PC-9 (cell line): ENCODE measurements at places on chromosomes 3 and 15.

- H3K27ac ChIP-seq = no peak overlapping the region
- DNase-seq = peak; percentile 60
- no peak overlapping the region for H3K4me3 ChIP-seq
- H3K36me3 ChIP-seq = no peaks in the 10 kb centered on the region
- no peaks in the 10 kb centered on the region for H3K27me3 ChIP-seq
- no peaks in the 10 kb centered on the region for H3K4me1 ChIP-seq
Measured at GRCh38 chr3:20320489-20320888, 134.5 kb upstream of the SGO1 start.

DNA sequence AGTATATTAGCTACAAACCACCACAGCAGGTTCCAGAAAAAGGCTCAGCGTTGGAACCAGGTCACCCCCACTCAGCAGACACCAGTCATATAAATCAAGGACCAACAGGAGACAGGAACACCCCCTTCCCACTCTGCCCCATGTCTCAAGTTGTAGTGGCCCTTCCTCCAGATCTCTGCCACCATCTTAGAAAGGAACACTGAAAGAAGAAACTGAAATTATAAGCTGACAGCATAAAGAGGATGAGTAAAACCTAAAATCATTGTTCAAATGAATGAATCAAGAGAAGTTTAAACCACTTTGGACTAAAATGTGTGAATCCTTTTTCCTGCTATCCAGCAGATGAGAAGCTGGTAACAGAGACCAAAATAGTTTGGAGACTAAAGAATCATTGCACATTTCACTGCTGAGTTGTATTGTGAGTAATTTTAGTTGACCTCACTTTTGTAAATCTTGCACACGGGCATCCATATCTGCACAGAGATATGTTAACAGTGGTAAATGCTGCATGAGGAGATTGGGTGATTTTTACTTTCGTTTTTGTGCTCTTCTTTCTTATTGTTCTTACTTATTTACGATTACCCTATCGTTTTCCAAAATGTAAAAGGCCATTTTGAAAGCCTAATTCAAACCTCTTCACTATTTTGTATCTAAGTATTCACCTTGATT, 19.8 kb downstream of the CCR3 start:
- H3K36me3 ChIP-seq = no peaks in the 10 kb centered on the region
- no peak overlapping the region for H3K4me3 ChIP-seq
- no peak for DNase-seq
- H3K27ac ChIP-seq = no peak overlapping the region
- H3K4me1 ChIP-seq = no peaks in the 10 kb centered on the region

- no peak overlapping the region for H3K4me3 ChIP-seq
- H3K4me1 ChIP-seq = no peaks in the 10 kb centered on the region
- H3K27me3 ChIP-seq = no peaks in the 10 kb centered on the region
- no peak for DNase-seq
- H3K27ac ChIP-seq = no peak overlapping the region
Measured at GRCh38 chr3:119885746-119886530, 104.0 kb downstream of the NR1I2 start.

DNA sequence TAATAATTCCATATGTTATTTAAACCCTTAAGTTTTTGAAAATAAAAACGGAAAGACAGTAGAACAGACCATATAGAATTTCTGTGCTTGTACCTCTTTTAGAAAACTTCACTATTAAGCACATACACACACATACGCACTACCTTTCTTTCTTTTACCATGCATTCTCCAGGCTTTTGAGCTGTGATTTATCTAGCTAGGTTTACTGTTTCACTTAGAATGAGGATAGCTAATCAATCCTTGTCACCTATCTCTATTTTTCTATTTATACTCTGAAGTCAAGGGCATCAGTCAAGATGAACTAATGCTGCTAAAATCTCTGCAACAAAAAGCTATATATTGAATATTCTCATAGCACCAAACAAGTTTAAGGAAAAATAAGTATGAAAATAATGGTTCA, 43.2 kb downstream of the GOLIM4 start:
- no peak for DNase-seq
- no peaks in the 10 kb centered on the region for H3K27me3 ChIP-seq
- no peaks in the 10 kb centered on the region for H3K36me3 ChIP-seq
- H3K27ac ChIP-seq = no peak overlapping the region
- H3K4me1 ChIP-seq = no peaks in the 10 kb centered on the region
- H3K4me3 ChIP-seq = no peak overlapping the region
